ENCODE measurements at places on chromosomes 11 and 22.

GRCh38 chr11:9852465-9852864 is 188.6 kb downstream of the SWAP70 start:
- no peak for DNase-seq

DNA sequence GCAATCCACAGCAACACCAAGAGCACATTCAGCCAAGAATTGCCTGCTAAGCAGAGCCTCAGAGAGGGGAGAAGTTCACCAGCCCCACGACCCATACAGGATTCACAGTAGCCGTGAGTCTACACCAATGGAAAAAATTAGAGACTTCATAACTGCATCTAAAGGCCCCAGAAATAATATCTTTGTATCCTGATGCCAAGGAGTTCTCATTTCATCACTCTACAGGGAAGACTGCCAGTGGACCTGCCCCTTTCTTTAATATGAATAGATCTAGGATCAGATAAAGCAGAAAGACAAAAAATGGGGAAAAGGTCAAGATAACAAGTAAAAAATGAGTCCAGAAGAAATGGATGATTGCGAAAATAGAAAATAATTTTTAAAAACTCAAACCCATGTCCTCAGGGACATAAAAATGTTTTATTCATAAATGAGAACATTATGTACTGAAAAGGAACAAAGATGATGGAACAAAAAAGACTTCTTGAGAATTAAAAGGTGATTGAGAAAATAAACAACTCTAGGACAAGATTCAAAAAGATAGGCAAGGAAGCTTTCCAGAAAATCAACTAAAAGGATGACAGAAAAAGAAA is 9.5 kb downstream of the APOL3 start:
- DNase-seq: no peak

GRCh38 chr22:45552580-45553350 is 50.1 kb downstream of the FBLN1 start:
- DNase-seq: peak; percentile 49

DNA sequence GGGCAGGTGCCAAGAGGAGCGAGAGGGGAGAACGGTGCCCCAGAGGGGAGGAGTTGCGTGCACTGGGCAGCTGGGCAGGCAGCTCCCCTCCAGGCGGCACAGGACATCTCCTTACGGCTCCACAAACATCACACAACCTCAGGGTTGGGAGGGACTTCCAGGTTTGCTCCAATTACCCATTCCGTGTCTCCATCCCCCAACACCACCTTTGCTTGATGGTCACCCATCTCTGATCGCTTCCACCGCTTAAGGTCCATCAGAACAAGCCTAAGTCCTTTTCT is 14.5 kb upstream of the TP53AIP1 start:
- DNase-seq: no peak

Measured in AG04449 (cell line).